SHP77 treated with DMSO at 0.1 percent for 48 hours (cell line): ENCODE measurements at places on chromosomes 3 and 15.

- no peak for DNase-seq
Measured at GRCh38 chr3:46900007-46900292, 22.4 kb downstream of the PTH1R start.

- no peak for DNase-seq
Measured at GRCh38 chr3:190537146-190537545, 23.3 kb downstream of the IL1RAP start.

DNA sequence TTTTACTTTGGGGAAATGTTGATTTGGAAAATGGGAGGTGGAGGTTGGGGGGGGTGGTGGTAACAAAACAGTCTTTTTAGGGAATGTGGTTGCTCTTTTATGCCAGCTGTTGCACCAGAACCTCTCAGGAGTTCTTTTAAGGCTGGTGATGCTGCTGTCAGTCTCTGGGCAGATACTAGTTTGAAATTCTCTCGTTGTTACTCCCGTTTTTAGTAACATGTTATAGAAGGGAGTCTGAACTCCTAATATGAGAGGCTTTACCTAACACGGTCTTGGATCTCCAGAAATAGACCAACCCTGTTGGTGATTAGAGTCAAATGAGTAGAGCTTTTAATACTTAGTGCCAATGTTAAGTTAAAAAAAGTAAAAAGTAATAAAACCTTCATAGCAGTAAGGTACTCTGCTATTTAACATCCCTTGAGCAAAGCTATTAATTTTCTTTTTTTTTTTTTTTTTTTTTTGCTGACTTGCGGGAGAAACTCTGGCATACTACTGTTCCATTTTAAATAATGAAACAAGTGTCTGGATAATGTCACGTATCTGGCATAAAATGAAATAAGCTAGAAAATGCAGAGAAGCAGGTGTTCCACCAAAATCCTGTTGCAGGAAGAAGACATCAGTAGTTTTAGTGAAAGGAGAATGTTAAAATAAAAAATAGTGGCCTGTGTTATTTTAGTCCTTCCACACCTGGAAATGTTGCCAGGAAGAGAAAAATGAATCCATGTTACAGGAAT, 156.7 kb downstream of the CACNA1D start:
- DNase-seq: no peak

DNA sequence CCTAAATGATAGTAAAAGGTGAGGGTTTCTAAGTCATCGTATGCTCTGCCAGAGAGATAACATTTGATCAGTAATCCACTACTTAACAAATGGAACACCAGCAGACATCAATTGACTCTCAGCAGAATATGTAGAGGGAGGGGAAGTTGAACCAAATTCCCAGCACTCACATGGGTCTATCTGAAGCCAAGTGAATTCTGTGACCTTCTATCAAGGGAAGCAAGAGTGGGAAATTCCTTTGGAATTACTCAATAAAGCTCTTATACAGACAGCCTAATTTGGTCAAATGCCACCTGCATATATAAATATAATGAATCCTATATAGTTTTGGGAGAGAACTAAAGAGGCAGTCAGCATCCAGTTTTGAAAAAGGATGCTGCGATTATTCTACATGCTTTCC, 15.8 kb upstream of the KCNMB2 start:
- no peak for DNase-seq

DNA sequence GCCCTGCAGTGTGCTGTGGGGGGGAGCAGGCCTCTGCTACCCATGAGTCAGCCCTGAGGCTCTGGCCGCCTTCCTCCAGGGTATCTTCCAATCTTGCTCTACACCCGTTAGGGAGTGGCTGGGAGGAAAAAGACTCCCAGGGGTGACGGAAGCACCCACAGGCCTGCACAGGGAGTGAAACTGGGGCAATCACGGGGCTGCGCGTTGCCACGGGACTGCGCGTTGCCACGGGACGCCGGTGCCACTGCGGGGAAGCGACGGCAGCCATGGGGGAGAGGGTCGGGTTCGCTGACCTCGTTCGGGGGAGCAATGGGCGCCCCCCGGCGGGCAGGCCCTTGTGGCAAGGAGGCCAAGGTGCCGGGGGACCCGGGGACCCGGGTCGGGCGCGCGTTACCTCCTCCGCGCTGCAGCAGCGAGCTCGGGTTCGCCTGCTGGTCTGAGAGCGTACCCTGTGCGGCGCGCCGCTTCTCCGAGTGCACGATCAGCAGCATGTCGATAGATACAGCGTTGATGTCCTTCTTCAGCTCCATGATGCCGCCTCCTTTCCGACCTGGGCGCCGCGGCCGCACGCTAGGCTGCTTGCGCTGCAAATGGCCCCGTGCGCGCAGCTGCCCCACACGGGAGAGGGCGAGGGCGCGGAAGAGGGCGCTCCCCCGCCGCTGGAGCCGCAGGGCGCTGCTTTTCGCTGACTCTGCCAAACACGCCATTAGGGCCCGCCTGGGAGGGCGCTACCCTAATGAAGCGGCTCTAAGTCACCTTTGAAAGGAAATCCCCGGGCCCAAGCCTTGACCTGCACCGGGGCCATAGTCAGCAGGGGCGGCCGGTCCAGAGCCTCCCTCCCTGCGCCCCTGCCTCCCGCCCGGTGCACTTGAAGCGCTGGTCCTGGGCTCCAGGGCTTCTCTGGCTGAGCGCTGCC, at the start of gene KY:
Gene KY, minus strand, starts transcription at position 592 of the 916 bp plus-strand sequence. Its CDS starts 62 bp downstream, at position 530.
- no peak for DNase-seq

GRCh38 chr3:6806991-6807390, 53.9 kb upstream of the GRM7 start:
- no peak for DNase-seq

- DNase-seq: no peak
Measured at GRCh38 chr15:76994971-76995945, at the start of gene PSTPIP1. PSTPIP1 (plus strand) TSS chr15:76995126; CDS start chr15:76995574, 448 bp downstream.

DNA sequence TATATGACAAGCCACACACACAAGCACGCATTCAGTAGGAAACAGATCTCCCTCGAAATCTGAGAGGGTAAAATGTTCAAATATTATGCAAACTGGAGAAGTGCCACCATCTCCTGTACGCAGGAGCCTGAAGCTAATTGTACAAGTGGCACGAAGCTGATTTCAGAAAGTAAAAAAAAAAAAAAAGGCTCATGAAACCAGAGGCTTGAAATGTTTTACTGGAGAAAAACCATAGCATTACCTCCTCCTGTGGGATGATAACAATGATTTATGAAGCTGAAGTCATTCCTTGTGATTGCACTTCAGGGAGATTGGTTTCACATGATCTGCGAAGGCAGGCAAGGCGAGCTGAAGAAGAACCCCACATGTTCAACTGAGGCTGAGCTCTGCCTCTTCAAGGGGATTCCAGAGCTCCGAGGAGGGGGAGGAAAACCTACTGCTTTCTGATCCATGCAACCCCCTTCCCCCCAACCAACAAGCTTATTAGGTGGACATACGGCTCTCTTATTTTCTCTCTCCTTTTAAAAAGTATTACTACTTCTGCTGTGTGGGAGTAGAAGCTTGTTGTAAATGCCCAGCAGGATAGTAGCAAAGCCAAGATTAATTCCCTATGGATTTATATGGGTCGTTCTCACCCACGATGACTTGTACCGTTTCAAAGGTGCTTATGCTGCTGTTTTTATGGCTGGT, 101.1 kb downstream of the GREM1 start:
- no peak for DNase-seq

DNA sequence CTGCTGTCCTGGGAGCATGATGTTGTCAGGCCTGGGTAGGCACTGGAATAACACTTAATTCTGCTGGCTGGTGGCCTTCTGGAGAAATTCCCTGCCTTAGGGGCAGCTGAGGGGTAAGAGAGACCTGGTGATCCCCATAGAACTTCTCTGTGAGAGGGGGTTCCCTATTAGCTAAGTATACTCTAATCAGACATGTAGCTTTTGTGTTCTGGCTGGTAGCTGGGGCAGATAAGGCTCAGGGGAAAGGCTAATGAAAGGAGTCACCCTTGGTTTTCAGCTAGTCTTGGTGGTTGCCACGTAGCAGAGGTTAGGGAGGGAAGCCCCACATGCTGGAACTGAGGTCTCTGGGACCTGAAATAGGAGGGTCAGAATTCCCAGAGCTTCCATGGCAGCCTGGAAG, 952 bp upstream of the HDDC3 start:
- no peak for DNase-seq

DNA sequence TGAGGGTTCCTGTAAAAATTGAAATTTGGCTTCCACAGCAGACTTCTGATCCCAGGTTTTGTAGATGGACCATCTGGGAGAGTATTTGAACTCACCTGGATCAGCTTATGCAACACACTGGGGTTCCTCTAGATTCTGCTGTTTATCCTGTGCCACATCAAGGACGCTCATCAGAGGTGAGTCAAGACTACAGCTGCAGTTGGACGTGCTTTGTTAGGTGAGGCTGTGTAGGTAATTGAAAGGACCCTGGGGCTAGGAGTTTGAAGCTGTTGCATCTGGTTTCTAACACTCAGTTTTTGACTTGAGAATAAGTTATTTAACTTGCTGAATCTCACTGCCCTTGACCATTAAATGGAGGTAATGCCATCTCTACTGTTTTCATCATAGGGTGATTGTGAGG, 394.2 kb downstream of the EDEM1 start:
- DNase-seq: no peak

- DNase-seq: no peak
Measured at GRCh38 chr3:97350971-97351370, 413.6 kb upstream of the ARL6 start.

DNA sequence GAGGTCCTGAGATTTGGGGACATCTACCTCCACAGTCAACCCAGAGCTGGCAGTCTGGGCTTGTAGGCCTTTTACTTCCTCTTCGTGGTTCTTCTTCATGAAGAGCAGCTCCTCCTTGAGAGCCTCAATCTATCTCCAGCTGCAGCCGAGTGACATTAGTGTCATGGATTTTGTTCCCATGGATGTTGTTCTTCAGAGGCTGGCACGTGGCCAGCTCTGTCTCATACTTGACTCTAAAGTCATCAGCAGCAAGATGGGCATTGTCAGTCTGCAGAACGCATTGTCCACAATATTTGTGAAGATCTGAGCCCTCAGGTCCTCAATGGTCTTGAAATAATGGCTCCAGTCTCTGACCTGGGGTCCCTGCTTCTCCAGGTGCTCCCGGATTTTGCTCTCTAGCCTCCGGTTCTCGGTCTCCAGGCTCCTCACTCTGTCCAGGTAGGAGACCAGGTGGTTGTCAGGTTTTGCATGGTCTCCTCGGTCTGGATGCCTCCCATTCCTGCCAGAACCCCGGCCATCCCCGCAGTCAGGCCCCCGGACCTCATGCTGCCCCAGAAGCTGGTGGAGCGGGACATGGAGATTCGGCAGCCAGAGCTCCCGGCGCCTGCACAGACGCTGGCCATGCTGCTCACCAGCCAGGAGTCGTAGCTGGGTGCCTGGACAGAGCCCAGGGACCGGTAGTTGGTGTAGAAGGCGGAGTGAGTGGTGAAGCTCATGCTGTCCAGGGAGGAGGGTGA, 3.4 kb upstream of the CCNL1 start:
- DNase-seq: no peak
